HCEC 1CT (cell line): ENCODE measurements at places on chromosomes 6 and 20.
A peak's percentile ranks its signal among the peaks of the same experiment; 100 is the strongest.

DNA sequence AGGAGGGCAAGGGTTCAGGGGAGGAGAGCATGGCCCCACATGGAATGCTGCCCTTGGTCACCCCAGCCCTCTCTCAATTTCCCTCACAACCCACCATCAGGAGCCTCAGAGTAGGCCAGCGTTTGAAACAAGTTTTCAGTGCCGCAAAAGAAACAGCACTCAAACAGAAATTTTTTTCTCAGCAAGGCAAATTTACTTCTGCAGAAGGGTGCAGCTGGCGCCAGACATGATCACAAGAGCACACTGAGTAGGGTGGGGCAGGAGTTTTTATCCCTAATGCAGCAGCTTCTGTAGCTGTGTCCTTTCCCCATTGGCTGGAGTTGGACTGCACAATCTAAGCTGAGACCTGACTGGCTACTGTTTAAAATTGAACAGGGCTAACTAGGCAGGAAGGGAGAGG, 287.8 kb upstream of the CDYL start:
- no peak for DNase-seq

GRCh38 chr6:55033016-55033546, 141.2 kb upstream of the HCRTR2 start:
- DNase-seq: peak; percentile 63

GRCh38 chr6:134352786-134353480, 35.0 kb upstream of the SGK1 start:
- peak; percentile 30 for DNase-seq

DNA sequence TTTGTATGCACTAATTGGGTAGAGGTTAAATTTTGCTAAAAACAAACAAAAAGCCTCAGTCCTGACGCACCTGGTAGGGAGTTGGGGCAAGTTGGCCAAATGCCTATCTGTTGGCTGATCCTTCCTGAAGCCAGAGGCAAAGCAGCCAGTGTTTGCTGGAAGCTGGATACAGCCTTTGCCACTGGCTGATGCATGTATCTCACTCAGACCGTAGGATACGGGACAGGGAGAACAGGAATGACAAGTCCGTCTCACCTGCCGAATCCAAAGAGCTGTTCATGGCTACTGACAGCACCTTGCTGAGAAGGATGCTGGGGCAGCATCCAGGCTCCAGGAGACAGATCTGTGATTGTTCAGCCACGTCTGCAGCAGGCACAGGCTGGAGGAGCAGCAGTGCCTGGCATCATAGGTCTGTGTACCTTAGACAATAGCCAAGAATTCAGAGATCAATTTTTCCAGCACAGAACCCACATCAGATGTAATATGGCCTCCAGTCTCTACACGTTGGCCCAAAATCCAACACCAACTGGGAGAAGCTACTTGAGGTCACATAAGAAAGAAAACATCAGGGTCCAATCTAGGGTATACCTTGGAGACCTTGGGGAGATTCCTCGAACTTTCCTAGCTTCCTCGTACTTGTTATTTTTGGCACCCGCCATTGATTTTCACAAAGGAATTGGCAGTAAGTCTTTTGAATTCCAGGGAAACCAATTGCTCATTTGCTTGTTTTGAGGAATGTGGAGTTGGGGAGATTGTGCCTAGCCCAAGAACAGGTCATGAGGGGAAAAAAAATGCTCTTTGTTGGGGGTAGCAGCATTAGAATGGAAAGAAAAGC, 108.5 kb upstream of the ARMC2 start:
- no peak for DNase-seq

DNA sequence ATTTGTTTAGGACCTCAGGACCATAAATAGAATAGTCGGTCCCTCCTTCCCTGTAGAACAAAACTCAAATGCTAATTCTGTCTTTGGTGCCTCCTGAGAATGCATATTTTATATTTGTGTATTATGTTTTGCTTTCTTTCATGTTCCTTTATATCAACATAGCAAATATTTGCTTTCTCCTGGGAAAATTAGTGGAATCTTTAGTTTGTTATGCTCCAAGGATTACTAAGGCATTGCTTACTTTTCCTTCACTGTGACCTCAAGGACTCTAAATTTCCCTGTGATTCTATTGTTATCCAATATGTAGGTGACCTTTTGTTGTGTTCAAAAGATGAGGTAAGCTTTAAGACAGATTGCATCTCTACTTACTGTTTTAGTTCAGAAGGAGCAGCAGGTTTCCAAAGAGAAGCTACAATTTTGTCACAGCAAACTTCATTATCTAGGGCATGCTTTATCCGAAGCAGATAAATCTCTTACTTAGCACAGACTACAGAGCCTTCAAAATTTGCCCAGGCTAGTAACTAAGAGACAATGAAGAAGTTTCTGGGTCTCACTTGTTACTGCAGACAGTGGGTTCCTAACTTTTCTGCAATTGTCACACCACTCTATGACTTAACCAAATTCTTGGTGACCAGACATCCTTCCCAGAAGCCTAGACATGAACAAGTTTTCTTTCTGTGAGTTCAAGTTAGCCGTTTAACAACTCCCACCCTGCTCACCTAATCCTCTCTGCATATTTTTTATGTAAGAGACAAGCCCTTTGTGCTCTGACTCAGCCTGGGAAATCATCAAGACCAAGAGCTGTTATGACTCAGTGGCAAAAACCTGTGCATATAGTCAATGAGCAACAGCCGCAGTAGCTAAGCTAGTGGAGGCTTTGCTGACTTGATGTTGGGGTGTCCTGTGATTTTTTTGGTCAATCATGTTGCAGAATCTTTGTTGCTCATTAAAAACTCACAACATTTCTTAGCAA, 378.8 kb downstream of the QKI start:
- DNase-seq: peak; percentile 69

GRCh38 chr6:158662607-158662953, 12.7 kb downstream of the SYTL3 start:
- no peak for DNase-seq

GRCh38 chr20:17533396-17533795, 2.2 kb upstream of the BFSP1 start:
- DNase-seq: peak; percentile 57
